Hematopoietic multipotent progenitor cell treated with erythropoietin and hydrocortisone succinate and interleukin-3 and kit ligand, for 6 days (in vitro differentiated cells): ENCODE measurements at places on chromosomes 4 and X.

GRCh38 chrX:148146121-148146520 is 165.0 kb downstream of the FMR1NB start:
- no peak for DNase-seq

DNA sequence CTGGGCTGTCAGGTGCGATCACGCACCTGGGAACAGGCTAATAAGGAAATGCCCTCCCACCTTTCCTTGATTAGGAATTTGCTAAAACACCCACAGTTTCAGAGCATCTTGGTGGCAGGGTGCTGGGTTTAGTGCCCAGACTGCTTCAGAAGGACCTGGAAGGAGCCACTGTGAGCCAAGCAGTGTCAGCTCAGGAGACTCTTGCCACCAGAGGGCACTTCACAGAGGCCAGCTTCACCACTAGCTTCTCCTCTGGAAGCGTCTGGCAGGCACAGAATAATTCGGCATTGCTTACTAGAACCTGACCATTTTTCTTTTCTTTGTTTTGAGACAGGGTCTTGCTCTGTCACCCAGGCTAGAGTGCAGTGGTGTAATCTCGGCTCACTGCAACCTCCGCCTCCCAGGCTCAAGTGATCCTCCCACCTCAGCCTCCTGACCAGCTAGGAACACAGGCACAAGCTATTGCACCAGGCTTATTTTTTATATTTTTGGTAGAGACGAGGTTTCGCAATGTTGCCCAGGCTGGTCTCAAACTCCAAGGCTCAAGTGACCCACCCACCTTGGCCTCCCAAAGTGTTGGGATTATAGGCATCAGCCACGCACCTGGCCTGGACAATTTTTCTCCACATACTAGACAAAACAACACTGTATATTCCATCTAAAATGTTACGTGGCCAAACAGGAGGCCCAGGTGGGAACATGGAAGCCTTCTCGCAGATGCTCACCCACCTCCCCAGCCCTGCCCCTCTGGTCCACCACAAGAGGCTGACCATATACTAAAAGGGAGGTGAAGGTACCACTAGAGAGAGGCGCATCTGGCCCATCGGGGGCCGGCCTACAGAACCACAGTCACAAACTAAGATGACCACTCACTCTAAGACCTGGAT is 14.1 kb downstream of the NOP14 start:
- peak; percentile 70 for DNase-seq

DNA sequence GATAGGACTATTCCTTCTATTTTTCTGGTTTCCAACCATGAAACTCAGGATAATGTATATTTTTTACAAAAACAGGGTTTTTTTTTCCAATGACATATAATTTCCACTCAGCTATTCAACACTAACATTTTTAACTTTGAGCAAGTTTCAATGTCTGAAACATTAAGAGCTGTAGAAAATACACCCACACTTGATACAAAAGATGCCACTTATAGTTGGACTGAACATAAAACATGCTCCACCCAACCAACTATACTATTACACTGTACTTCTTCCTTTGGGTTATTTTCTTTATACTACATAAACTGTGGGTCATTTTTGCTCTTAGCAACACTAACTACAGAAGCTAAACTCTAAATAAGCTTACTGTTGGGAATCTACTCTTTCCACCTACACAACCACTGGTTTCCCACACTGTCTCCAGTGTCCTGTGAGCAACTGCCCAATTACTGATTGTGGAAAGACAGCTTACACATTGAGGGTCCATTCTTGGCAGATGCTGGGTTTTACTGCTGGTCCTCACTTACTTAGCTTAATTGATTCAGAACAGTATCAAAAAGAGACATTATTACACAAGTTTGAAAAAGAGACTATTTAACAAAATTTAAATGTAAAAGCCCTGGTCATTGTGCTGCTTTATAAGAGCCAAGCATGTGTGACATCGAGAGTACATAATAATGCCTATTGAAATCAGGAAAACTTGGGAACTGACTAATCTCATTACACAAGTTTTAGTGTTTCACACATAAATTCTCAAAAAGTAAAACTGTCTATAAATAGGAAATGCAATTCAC is 6.3 kb downstream of the AMMECR1 start:
- DNase-seq = no peak

DNA sequence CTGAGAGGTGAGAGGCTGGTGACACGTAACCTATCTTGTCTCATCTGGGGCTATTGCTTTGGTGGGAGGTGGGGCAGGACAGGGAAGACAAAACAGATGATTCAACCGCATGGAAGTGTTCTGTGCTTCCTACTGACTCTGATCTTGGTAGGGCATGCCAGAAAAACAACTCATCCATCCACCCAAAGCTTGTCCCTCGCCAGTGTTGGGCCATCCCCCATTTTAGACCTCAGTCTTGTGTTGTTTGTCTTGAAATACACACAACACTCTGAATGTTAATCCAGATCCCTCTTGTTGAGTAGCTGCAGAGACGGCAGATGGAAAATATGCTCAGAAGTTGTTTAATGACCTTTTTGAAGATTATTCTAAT is 377 bp downstream of the CHRNA9 start:
- no peak for DNase-seq

DNA sequence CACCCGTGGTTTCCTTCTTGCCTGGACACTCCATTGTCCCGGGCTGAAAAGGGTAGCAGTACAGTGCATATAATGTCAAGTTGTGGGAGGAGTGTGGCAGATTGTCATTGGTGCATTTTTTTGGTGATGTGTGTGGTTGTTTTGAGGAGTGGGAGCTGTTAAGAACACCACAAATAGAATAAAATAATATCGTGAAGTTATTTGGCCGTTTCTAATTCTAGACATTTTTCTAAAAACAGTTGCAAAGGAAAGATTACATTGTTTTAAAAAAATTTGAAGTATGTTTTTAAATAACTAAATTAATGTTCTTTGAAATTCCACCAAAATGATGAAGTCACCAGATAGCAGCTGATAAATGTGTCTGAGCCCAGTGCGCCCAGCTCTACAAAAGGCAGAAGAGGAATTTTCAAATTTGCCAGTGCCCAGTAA is 1.3 kb downstream of the PKD2 start:
- peak; percentile 68 for DNase-seq

DNA sequence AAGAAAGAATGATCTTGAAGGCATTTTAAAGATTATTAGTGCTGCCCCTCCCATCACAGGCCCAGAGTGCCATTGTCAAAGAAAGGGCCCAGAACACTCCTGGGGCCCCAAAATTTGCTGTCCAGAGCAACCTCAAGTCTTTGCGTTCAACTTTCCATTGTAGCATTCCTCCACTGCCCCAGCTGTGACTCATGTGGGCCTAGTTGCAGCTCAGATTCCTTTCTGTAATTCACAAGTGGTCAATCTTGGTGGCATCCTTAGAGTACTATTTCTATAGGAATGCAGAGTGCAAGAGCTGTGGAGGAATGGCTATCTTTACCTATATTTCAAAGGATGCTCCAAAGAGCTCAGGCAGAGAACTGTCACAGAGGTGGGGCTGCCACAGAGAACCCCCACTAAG is 1500.8 kb upstream of the IGFBP7 start:
- DNase-seq = no peak

GRCh38 chr4:41079881-41080560 is 134.3 kb downstream of the APBB2 start:
- no peak for DNase-seq

- DNase-seq = no peak
Observed at GRCh38 chr4:37157476-37158167, 86.9 kb upstream of the NWD2 start.
